Activated B cell treated with CpG ODN at 0.5 μM for 24 hours (primary cell): ENCODE measurements at places on chromosomes 1 and 21. TPM values are rescaled to one million over a fixed set of nuclear protein-coding genes. Genes with fewer than 3 reads are reported as not detected.

- no peak for DNase-seq
Measured at GRCh38 chr1:229620876-229621275, 5.0 kb downstream of the TAF5L start.

Gene FCRLA
- 175 and 178 TPM in 2 replicates for total RNA-seq

- no peak for DNase-seq
Measured at GRCh38 chr1:6473974-6474814, 8.2 kb upstream of the TNFRSF25 start.

GRCh38 chr1:101128211-101128727 lies 102.7 kb upstream of the DPH5 start:
- no peak for DNase-seq

- DNase-seq: no peak
Measured at GRCh38 chr1:53419034-53419433, 40.2 kb upstream of the DMRTB1 start.

GRCh38 chr1:47629201-47629600 lies 191.4 kb downstream of the FOXD2 start:
- no peak for DNase-seq
